Tibial nerve (tissue), 4 donors: ENCODE measurements at places on chromosomes 1 and 21. TPM values are rescaled to one million over a fixed set of nuclear protein-coding genes. Genes with fewer than 3 reads are reported as not detected.

- DNase-seq, result no peak
Observed at GRCh38 chr1:214318356-214318755, 37.4 kb downstream of the SMYD2 start.

PARP1 gene
- total RNA-seq, result 96.9 TPM

GRCh38 chr1:181126871-181127587 lies 38.5 kb downstream of the IER5 start:
- no peak for DNase-seq

DMBX1 gene
- total RNA-seq, result not detected

- no peak for DNase-seq
Observed at GRCh38 chr1:209434066-209434465, 149.4 kb upstream of the CAMK1G start.

DNA sequence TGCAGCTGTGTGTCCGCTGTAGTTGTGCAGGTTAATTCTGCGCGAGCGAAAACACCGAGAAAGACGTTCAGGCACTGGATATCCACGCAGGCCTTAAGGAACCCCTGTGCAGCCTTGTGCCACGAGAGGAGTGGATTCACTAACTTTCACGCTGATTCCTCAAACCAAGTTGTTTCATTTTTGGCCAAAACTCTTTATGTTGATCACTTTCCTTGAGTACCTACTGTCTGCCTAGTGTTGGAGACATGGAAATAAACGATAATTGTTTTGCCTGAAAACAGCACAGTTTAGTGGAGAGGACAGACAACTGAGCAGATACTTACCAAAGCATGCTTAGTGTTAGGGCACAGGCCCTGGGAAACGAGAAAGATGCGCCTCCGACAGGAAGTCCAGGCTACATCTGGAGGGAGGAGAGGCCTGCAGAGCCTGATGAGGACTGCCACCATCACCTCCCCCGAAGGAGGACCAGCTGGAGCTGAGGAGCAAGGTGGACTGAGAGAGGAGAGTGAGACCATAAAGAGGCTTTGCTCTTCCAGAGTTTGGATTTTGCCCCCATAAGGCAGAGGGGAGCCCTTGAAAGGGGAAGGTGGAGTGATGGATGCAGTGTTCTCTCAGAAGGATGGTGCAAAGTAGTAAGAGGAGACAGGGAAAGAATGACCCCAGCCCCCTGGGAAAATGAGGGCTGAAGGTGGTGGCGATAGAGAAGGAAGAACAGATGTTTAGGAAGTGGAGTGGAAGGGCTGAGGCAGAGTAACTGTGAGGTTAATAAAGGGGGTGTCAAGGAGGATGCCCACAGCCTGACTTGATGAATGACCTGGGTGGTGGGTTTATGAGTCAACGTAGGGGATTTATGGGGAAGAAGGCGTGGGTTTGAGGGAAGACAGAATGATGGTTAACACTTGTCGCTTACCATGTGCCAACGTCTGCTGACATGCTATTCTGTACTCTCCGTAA lies 956 bp upstream of the SCAF4 start:
- no peak for DNase-seq

TPTE gene
- total RNA-seq, result not detected
